ENCODE measurements at places on chromosomes 12 and 14. TPM values are rescaled to one million over a fixed set of nuclear protein-coding genes. Genes with fewer than 3 reads are reported as not detected.

RILPL2 gene
- total RNA-seq = 1.7 TPM

- DNase-seq = no peak
These were observed 242.7 kb downstream of the VRK1 start for GRCh38 chr14:97039717-97040363.

- peak; percentile 90 for DNase-seq
These were observed 16.2 kb downstream of the PXN start for GRCh38 chr12:120249266-120249874.

GRCh38 chr12:83161456-83161855, 474.8 kb downstream of the TMTC2 start:
- no peak for DNase-seq

DNA sequence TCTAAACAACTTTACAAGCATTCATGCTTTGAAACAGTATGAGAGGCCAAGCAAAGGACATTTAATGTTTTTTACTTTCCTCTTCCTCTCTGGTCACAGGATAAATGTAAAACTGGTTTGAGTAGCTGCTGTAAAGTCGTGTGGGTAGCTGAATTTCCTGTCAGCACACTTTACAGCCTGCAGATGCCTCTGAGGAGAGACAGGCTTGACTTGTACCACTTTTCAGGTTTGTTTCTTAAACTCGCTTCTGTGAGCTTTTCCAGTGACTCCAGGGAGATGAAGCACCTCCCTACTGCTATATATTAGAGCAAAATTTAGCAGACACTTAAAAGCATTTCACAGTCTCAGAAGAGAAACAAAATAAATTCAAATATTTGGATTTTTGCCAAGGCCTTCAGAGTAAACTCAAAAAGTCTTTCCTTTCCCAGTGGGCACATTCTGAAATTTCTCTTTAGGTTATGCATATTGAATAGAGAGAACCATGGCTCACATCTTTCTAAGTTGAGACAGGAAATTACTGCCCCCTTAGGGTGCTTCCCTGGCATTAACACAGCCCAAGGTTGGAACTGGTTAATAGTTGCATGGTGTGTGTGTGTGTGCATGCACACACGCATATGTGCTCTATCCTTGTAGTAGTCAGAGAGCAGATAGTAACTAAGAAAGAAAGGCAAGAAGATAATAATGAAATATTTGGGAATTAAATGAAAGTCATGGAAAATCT, 557.3 kb upstream of the MIS18BP1 start:
- DNase-seq = peak; percentile 31
